Immature natural killer cell (primary cell): ENCODE measurements at places on chromosomes 11 and 22. TPM values are rescaled to one million over a fixed set of nuclear protein-coding genes. Genes with fewer than 3 reads are reported as not detected.

GRCh38 chr22:20424568-20424931 lies 13.1 kb downstream of the SCARF2 start:
- peaks cover 6% of the 10 kb centered on the region for H3K4me1 ChIP-seq
- DNase-seq: no peak
- H3K27me3 ChIP-seq: peaks cover 9% of the 10 kb centered on the region
- no peaks in the 10 kb centered on the region for H3K36me3 ChIP-seq
- H3K27ac ChIP-seq: no peak overlapping the region

DNA sequence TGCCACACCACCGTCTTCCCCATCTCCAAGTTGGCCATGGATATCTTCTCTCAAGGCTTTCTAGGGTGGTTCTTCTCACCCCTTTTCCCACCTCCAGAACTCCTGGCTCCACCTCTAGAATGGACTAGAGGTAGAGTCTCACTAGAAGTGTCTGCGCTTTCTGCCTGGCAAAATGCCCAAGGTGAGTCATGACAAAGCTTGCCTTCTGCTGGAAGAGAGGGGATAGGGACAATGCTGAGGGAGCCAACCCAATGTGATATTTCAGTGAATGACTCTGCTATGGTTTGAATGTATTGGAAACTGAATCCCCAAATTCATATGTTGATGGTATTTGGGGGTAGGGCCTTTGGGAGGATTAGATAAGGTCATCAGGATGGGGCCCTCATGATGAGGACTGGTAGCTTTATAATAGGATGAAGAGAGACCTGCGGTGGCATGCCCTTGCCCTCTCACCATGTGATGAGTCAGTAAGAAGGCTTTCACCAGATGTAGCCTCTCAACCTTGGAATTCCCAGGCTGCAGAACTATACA lies 4.1 kb upstream of the CD82 start:
- no peak overlapping the region for H3K4me3 ChIP-seq
- H3K27ac ChIP-seq: no peak overlapping the region
- peaks cover 3% of the 10 kb centered on the region for H3K27me3 ChIP-seq
- no peak for DNase-seq
- peaks cover 17% of the 10 kb centered on the region for H3K4me1 ChIP-seq

- H3K27ac ChIP-seq: no peak overlapping the region
- H3K27me3 ChIP-seq: peaks cover 6% of the 10 kb centered on the region
- H3K36me3 ChIP-seq: no peaks in the 10 kb centered on the region
- no peak overlapping the region for H3K4me3 ChIP-seq
- H3K4me1 ChIP-seq: peaks cover 16% of the 10 kb centered on the region
These were observed 25.2 kb upstream of the PLET1 start for GRCh38 chr11:112285841-112286311.

GRCh38 chr11:124101737-124102136 lies 13.5 kb upstream of the VWA5A start:
- no peak overlapping the region for H3K4me3 ChIP-seq
- H3K36me3 ChIP-seq: no peaks in the 10 kb centered on the region
- DNase-seq: no peak
- no peaks in the 10 kb centered on the region for H3K4me1 ChIP-seq
- no peak overlapping the region for H3K27ac ChIP-seq
- peaks cover 3% of the 10 kb centered on the region for H3K27me3 ChIP-seq

- H3K27ac ChIP-seq: no peak overlapping the region
- DNase-seq: no peak
- H3K27me3 ChIP-seq: no peaks in the 10 kb centered on the region
- H3K4me1 ChIP-seq: no peaks in the 10 kb centered on the region
These were observed 53.2 kb downstream of the HIRA start for GRCh38 chr22:19378344-19378674.

GRCh38 chr11:71577469-71578004 lies 5.1 kb downstream of the KRTAP5-11 start:
- H3K4me3 ChIP-seq: no peak overlapping the region
- H3K4me1 ChIP-seq: peaks cover 4% of the 10 kb centered on the region
- peaks cover 6% of the 10 kb centered on the region for H3K27me3 ChIP-seq
- DNase-seq: no peak
- H3K27ac ChIP-seq: no peak overlapping the region

Gene JRKL
- not detected for polyA plus RNA-seq
